ENCODE measurements at places on chromosomes 5 and 9.

GRCh38 chr9:116163293-116164055, 9.9 kb downstream of the PAPPA start:
- no peak for DNase-seq

- DNase-seq, result no peak
Measured at GRCh38 chr5:4661326-4661725, 478.8 kb upstream of the ADAMTS16 start.

- DNase-seq, result no peak
Measured at GRCh38 chr9:98992107-98992884, 48.6 kb downstream of the COL15A1 start.

- DNase-seq, result no peak
Measured at GRCh38 chr5:170080786-170081445, 24.8 kb upstream of the FOXI1 start.

GRCh38 chr5:82796643-82797416, 280.4 kb downstream of the TMEM167A start:
- no peak for DNase-seq

GRCh38 chr9:99948896-99949295, 42.4 kb downstream of the STX17 start:
- no peak for DNase-seq

DNA sequence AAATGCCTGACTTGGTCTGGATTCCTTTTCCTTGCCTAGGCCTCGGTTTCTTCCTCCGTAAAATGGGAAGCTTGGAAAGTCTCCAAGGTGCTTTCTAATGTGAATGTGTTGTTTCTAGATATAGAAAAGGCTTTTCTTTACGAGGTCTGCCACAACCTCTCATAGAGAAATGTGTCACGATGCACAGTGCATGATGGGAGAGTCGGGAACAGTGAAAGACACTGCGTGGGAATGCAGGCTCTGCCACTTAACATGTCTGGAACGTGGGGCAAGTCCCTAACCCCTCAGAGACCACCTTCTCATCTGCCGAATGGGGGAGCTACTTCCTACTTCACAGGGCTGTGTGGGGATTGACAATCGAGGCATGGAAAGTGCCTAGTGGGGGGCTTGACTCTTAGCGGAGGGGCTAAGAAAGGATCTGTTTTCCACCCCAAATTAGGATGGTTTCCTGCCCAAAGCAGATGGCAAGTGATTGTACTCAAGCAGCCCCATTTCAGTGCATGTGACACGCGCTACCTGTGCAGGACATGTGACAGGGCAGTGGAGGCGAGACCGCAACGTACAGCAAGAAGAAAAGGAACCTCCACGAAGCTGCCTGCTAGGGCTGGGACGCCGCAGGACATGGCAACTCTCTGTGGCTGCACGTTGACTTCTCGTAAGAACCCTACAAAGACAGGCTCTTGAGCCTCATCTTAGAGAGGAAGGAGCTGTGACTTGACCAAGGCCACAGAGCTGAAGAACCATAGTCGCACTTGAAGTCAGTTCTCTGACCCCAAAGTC, 115.2 kb downstream of the CRB2 start:
- DNase-seq, result no peak

- no peak for DNase-seq
Measured at GRCh38 chr9:15048772-15049171, 138.5 kb upstream of the FREM1 start.

DNA sequence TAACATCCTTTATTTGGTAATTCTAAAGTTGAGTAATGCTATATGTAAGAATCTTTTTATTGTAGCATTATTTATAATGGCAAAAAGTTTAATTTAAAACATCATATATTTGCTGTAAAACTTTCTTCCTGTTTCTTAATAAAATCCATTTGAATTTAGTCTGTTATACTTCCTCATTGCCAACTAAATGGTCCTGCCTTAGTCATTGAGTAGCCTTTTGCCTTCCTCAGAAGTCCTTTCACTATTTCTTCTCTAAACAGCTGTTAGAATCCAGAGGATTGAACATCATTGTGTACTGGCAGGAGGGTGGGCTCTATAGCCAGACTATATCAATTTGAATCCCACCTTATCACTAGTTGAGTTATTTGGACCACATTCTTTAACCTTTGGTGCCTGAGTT, 11.0 kb downstream of the SLC44A1 start:
- DNase-seq, result no peak

GRCh38 chr9:131423171-131423581, 29.3 kb downstream of the PRRC2B start:
- DNase-seq, result no peak

- no peak for DNase-seq
Measured at GRCh38 chr9:110161940-110162339, 46.0 kb downstream of the C9orf152 start.

DNA sequence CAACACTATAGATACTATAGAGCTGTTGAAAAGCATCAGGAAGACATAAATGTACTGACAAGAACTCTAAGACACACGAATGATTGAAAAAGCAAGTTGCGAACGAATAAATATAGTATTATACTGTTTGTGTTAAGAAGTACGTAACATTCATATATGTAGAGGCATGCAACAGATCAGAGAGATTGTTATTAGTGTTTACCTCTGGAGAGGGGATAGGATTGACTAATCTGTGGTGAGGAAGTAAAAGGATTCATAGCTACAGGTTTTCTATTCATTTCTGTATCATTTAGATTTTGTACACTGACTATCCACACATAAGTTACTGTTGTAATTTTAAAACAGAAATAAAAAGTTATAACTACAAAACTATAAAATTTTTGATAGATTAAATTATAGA, 147.6 kb upstream of the SV2C start:
- no peak for DNase-seq

DNA sequence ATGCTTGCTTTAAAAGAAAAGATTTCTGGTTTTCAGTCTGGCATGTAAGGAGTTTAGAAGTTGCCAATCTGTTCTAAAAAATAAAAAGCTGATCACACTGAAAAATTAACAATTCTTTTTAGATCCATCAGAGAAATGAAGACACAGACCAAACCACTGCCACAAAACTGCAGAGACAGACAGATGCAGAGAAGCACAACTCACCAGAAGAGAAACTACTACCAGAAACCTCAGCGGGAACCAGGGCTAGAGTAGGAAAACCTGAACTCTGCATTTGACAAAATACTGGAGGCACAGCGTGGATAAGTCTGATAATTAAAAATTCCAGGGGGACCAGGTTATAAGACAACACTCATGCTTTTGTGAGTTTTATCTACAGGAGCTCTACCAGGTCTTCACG, 28.8 kb downstream of the FBXL17 start:
- DNase-seq, result no peak

- no peak for DNase-seq
Measured at GRCh38 chr5:169494383-169494935, 89.1 kb upstream of the SPDL1 start.

DNA sequence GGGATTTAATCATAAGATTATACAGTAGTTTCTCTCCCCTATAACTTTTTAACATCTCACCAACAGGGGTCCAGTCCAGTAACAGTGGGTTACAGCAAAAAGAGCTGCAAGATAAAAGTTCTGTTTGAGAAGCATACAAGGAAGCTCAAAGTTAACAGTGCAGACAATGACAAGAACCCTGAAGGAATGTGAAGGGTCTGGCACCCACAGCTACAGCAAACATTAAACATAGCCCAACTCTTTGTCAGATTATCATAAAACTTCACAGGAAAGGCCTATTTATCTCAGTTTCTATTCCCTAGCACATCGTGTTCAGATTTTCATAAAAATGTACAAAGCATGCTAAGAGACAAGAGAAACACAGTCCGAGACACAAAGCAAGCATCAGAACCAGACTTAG, 309.4 kb downstream of the DIRAS2 start:
- DNase-seq, result no peak

DNA sequence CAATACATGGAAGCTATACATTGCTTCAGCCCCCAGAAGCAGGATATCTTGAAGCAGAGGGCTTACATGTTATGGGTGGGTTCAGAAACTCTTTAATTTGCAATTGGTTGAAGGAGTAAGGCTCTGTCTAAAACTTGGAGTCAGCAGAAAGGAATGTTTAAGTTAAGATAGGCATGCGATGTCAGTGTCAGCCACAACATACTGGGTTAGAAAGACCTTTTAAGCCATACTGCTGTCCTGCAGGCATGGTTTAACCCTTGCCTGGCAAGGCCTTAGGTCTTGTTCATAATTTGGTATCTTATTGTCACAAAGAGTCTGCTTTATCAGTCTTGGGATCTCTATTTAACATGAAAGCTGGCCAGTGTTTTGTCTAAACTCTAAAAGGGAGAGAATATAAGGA, 1619.6 kb upstream of the WWC1 start:
- DNase-seq, result no peak

GRCh38 chr9:135869909-135870308, 37.4 kb downstream of the CAMSAP1 start:
- DNase-seq, result no peak

GRCh38 chr5:140633501-140633900, 526 bp upstream of the CD14 start:
- no peak for DNase-seq

- no peak for DNase-seq
Measured at GRCh38 chr9:96430377-96430776, 12.2 kb upstream of the ZNF367 start.

GRCh38 chr9:130659699-130660248, 4.6 kb upstream of the PRDM12 start:
- no peak for DNase-seq

DNA sequence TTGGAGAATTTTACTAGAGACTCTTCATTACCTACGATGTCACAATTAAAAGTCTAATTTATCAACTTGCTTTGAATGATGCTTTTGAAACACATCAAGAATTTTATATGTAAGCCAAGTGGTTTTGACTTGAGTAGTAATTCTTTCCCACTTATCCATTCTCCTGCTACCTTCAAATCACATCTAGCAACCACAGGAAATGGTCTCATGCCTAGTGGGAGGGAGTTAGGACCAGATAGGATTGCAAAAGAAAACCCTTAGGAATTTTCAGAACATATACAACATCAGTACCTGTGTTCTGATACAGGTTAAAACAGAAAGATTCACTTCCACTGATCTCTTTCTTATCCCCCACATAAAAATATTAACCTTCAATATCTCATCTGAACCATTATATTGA, 260.4 kb downstream of the CWC27 start:
- no peak for DNase-seq

- DNase-seq, result no peak
Measured at GRCh38 chr9:27586304-27586703, 13.0 kb upstream of the C9orf72 start.

GRCh38 chr5:110751902-110752762, 13.3 kb downstream of the SLC25A46 start:
- DNase-seq, result peak; percentile 38

DNA sequence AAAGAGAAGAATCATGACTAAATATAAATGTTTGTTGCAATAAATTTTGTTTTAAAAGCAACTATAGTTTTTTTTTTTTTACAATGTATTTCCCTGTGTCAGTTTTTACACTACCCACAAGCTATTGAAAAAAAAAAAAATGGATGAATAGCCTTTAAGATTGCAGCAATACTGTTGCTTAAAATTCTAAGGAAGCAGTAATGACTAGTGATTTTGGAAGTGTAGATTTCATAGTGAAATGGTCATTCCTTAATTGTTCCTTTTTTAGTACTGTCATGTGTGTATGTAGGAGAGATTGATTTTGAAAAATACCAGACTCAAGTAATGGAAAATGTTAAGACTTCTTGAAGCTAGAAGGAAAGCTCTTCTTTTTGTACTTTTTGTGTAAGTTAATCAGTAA, 53.1 kb downstream of the NDUFS4 start:
- no peak for DNase-seq

GRCh38 chr5:133514456-133514855, 97.9 kb downstream of the FSTL4 start:
- no peak for DNase-seq

GRCh38 chr5:92704590-92704989, 876.4 kb downstream of the NR2F1-AS1 start:
- no peak for DNase-seq

GRCh38 chr9:130193531-130194377, 21.6 kb downstream of the NCS1 start:
- no peak for DNase-seq

GRCh38 chr9:21554813-21555212, 72.7 kb upstream of the IFNE start:
- DNase-seq, result no peak

DNA sequence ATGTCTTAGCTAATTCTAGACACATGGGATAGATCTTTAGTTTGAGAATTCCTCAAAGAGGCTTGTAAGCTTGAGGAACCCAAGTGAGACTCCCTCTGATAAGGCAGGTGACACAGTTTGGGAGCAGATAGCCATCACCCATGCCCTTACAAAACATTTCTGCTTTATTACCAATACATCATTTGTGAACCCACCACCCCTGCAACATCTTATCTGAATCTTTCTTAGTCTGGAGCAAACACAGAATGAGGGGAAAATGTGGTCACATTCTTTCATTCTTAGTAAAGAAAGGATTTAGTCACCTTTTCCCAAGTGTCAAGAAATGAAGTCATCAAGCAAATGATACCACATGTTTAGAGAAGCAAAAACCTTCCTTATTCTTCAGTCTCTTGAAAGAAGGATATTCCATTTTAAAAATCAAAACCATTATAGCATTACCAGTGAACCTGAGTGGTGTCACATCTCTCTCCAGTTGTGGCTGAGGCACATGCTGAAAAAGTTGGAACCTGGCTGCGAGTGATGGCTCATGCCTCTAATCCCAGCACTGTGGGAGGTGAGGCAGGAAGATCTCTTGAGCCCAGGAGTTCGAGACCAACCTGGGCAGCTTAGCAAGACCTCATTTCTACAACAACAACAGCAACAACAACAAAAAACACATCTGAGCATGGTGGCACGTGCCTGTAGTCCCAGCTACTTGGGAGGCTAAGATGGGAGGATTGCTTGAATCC, 65.9 kb downstream of the PRKACG start:
- no peak for DNase-seq

Measured in stimulated activated CD4-positive, alpha-beta T cell treated with anti-CD3 and anti-CD28 coated beads, Interleukin-4, amount 100 ng/mL, for 24 hours (primary cell).